ENCODE measurements at places on chromosomes 2 and 18. TPM values are rescaled to one million over a fixed set of nuclear protein-coding genes. Genes with fewer than 3 reads are reported as not detected.

The LAMA1 gene
- 1.1 TPM for total RNA-seq

The REG1A gene
- total RNA-seq, result not detected

DNA sequence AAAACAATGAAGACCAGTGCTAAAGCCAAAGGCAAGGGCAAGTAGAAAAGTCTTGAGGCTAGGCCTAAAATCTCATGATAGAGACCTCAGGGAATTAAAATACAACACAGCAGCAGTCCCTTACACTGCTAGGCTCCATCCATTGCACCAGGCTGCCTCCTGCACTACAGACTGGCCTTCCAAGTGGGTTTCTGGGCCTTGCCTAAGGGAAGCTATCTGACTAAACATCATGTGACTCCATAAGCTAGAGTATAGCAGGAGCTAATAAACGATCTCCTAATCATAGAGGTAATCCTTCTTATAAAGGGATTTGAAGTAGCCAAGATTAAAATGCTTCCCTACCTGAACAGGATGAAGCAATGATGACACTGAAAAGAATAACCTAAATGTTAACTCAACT, 77.6 kb upstream of the NFU1 start:
- no peak for DNase-seq

The HK2 gene
- 28.9 TPM for total RNA-seq

The FOSL2 gene
- total RNA-seq, result 32.7 TPM

GRCh38 chr2:234292962-234293243, 204.0 kb downstream of the ARL4C start:
- no peak for DNase-seq

- no peak for DNase-seq
Observed at GRCh38 chr2:152453129-152453911, 118.3 kb downstream of the FMNL2 start.
